ENCODE measurements at places on chromosomes 2 and 18.

DNA sequence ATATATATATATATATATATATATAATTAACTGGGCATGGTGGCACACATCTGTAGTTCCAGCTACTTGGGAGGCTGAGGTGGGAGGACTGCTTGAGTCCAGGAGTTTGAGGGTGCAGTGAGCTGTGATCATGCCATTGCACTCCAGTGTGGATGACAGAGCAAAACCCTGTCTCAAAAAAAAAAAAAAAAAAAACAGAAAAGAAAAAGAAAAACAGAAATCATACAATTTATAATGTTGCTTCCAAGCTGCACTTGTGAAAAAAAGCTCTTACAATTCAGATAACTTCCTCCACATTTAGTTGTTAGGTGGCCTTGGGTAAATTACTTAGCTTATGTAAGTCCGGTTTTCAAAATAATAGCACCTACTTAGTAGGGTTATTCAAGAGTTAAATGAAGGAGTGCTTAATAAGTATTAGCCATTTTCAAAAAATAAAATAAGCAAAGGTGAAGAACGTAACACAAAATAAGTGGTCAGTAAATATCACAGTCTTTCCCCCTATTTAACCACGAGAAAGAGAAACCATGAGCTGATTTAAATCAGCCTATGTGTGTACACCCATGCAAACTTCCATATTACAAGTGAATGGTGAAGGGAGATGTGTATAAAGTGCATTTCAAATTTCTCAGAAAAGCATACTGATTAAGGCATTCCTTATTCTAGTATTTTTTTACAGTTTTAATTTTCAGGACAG lies 2.3 kb downstream of the WIPF1 start:
- no peak for DNase-seq

GRCh38 chr2:240435948-240436682 lies 652 bp downstream of the GPC1 start:
- DNase-seq = no peak

GRCh38 chr2:213149294-213149875 lies 2.0 kb downstream of the IKZF2 start:
- no peak for DNase-seq

GRCh38 chr2:241796610-241797138 lies 12.3 kb upstream of the NEU4 start:
- DNase-seq = no peak

- no peak for DNase-seq
Observed at GRCh38 chr18:6476880-6477279, 62.2 kb upstream of the L3MBTL4 start.

- DNase-seq = no peak
Observed at GRCh38 chr2:237496428-237496827, 9.4 kb downstream of the MLPH start.

GRCh38 chr2:96073170-96073775 lies 38.6 kb upstream of the GPAT2 start:
- no peak for DNase-seq

GRCh38 chr2:168907940-168908662 lies 7.0 kb downstream of the G6PC2 start:
- no peak for DNase-seq

GRCh38 chr2:212441141-212441540 lies 97.5 kb downstream of the ERBB4 start:
- DNase-seq = no peak

GRCh38 chr2:45210462-45211195 lies 201.4 kb upstream of the SIX2 start:
- DNase-seq = no peak

GRCh38 chr2:201275069-201275468 lies 14.7 kb downstream of the CASP8 start:
- no peak for DNase-seq

- DNase-seq = no peak
Observed at GRCh38 chr18:42336139-42336538, 381.1 kb downstream of the PIK3C3 start.

- DNase-seq = no peak
Observed at GRCh38 chr2:220845766-220846273, 726.3 kb downstream of the EPHA4 start.

DNA sequence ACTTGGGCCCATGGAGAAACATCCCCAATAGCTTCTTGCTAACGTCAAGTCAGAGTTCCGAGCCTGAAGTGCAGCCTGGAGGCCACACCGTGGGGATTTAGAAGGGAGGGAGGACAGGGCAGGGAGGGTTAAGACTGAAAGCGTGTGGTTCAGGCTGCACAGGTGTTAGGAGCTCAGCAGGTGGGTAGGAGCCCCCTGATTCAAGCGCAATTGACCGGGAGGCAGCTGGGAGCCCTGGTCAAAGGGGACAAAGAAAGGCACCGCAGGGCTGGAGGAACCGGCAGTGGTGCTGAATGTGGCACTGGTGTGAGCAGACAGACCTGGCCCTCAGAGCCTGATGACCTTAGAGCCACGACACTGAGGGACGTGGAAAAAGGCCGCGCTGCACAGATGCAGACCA lies 149.6 kb downstream of the TMEM18 start:
- DNase-seq = no peak

GRCh38 chr18:78738076-78738690 lies 241.4 kb upstream of the SALL3 start:
- DNase-seq = no peak

DNA sequence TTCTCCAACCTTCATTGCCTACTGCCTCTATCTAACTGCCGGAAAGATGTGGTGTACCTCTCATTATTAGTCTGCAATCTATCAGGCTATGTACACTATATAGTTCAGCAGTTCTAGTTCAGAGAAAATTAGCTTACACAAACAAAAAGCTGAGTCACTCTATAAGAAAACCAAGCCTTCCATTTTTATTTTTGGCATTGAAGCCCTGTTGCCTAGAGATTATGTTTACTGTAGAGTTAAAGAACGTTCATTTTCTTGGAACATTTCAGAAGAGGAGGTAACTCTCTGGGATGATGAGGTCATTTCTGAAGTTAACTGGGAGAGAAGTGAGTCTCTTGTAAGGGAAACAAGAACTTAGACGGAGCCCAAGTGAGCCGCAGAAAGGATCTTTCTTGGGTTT lies 133.5 kb downstream of the FAM124B start:
- DNase-seq = no peak

DNA sequence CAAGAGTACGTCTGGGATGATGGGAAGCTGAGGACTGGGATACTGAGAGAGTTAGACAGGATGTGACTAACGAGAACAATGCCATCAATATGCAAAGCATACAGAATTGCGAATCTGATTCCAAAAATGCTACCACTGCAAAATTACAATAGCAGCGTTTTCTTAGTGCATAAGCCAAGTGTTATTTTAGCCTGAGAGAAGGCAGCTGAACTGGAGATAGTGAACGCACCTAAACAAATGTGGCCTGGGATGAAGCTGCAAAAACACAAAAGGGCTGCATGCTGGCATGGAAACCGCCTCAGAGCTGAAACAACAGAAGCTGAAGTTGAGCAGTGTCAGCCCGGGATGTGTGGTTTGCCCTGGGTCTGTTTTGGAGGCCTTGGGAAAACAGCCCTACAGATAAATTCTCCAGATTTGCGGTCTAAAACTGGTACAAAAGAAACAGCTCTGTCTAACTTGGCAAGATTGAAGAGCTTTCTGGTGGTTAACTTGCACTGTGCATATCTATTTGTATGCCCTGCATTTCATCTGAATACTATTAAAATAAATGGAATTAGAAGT lies 45.5 kb downstream of the LYPD6 start:
- DNase-seq = no peak

DNA sequence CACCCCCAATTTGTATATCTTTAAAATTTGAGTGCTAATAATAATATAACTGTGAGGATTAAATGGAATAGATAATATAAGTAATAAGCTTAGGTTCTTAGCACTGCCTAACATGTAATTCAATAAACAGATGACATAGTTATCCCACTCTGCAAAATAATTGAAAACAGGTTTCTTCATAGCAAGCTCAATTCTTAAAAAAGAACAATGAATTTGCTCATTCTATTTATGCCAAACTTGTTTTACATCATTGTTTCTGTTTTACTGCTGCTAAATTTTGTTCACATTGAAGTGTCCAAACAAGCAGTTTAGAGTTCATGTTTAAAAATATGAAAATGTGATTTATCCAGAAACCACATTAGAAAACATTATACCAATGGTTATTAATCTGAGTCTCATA lies 217.0 kb downstream of the MBD5 start:
- no peak for DNase-seq

GRCh38 chr2:184692141-184692734 lies 93.9 kb downstream of the ZNF804A start:
- peak; percentile 91 for DNase-seq

GRCh38 chr2:144520756-144521487 lies 1.0 kb upstream of the ZEB2 start:
- no peak for DNase-seq

GRCh38 chr2:126788652-126789051 lies 110.0 kb upstream of the TEX51 start:
- no peak for DNase-seq

GRCh38 chr2:29573612-29574011 lies 347.8 kb downstream of the ALK start:
- DNase-seq = no peak

DNA sequence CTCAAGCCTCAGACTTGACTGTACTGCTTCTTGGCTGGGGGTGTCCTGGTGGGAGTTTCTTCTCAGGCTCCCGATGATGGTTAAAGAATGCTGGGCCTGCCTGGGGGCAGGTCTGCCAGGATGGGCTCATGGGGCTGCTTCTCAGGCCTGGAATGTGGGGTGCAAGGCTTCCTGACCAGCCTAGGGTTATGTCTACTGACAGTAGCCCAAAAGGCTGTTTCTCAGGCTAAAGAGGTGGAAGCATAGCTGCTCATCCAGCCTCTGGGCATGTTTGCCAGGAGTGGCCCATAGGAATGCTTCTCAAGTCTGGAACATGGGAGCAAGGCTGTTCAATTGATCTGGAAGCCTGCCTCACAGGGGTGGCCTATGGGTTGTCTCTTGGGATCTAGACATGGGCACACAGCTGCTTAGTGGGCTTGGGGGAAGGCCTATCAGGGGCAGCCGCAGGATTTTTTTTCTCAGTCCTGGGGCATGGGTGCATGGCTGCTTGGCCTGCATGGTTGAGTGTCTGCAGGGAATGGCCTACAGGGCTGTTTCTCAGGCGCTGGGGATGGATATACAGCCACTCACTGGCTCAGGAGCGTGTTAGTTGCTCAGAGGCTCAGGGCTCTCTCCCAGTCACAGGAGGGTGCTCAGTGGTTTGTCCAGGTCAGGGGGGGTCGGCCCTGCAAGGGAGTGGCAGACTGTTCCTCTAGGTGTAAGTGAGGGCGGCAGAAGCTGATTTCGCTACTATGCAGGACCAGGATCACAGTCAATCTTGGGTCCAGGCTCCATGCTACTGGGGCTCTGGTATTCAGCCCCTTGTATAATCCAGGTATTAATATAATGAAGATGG lies 617.3 kb upstream of the REG3G start:
- no peak for DNase-seq

DNA sequence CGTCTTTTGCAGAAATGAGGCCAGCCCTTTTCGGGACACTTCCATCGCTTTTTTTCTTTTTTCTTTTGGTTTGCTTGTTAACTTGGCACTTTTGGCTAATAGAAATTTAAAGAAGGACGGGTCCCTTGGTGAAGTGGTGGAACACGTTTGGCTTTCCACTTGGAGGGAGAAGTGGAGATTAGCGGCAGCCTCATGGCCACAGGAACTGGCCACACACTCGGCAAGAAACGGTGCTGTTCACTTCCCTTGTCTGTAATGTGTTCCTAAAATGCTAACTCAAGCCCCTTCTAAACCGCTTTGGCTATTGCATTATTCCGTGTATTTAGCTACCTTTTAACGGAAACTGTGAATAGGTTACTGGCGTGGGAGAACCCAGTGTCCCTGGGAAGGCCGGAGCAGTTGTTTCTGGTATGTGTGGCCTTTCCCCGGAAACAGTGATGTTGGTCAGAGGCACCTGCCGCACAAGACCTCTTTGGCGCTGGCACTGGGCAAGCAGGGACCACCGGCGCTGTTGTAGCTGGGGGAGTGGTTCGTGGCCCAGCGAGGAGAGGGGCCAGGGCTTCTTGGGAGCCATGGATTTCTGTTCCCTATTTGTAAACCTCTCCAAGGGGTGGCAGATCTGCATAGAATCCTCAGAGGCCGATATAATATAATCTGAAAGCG lies 981 bp downstream of the RAMP1 start:
- DNase-seq = no peak

DNA sequence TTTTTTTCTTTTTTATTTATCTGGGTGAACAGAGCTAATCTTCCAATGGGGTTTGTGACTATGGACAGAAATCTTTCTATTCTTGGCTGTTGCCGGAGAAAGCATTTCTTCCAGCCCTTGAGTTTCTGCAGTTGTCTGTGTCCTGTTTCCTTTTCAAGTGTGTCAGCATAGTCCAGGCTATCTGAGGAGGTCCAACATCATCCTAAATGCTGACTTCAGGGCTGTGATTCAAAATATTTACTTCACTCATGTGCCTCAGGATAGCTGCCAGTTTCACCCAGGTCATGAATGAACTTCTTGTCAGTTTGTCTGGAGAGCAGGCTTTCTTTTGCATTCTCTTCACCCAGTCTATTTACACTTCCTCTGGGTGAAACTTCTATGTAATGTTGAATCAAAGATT lies 27.9 kb downstream of the ITGAV start:
- DNase-seq = no peak

GRCh38 chr2:177692783-177693269 lies 300.3 kb downstream of the AGPS start:
- no peak for DNase-seq

DNA sequence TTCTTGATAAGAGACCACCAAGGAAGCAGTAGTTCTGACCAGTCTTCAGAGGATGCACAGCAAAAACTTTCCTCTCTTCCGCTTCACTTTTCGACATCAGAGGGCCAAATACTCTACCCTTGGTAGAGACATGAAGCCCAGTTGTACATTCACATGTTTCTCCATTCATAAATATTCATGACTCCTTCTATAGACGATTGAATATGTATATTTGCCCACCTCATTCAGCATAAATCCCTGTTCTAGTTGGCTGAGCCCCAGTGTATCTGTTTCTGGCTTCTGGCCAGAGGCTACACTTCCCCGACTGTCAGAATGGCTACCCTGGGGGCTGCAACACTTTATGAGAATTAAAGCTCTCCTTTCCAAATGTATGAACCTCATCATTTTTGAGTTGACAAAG lies 258.5 kb downstream of the ASXL3 start:
- no peak for DNase-seq

GRCh38 chr18:26920644-26921043 lies 55.1 kb upstream of the AQP4 start:
- no peak for DNase-seq

GRCh38 chr18:24790347-24790746 lies 329.9 kb downstream of the HRH4 start:
- DNase-seq = no peak

DNA sequence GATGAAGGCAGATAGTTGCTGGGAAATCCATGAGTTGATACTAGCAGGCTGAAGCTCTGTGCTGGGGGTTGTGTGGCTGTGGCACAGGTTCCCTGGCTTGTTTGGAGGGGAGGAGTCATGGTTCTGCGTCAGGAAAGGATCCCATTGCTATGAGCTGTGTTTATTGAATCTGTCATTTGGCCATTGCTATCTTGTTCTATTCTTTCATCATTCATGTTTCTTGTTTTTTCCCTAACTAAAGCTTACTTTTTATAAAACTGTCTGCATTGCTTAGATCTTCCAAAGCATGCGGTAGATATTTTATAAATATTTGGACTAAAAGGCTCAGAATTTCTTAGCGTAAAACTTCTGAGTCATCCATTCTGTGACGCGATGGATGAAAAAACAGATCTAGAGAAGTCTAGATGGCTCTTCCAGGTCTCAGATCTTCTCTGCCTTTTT lies 335.3 kb downstream of the PTPRM start:
- no peak for DNase-seq
